ENCODE measurements at places on chromosomes 13 and 19. TPM values are rescaled to one million over a fixed set of nuclear protein-coding genes. Genes with fewer than 3 reads are reported as not detected.

AKAP8L gene
- total RNA-seq: 57.1 TPM

VAV1 gene
- 4.7 TPM for total RNA-seq

ANKRD24 gene
- 0.79 TPM for total RNA-seq

MIA gene
- total RNA-seq: 8.8 TPM

CCDC70 gene
- not detected for total RNA-seq

KANK2 gene
- 62.5 TPM for total RNA-seq

ZNF285 gene
- 2.8 TPM for total RNA-seq

NEK3 gene
- total RNA-seq: 10.6 TPM

IFNL1 gene
- not detected for total RNA-seq

KASH5 gene
- total RNA-seq: not detected

KDELR1 gene
- total RNA-seq: 46.5 TPM

FAM83E gene
- total RNA-seq: 2.0 TPM

ZNF528 gene
- 18.2 TPM for total RNA-seq

CEACAM8 gene
- total RNA-seq: 4.8 TPM

SULT2B1 gene
- total RNA-seq: 16.2 TPM

SLAIN1 gene
- 7.4 TPM for total RNA-seq

KLK12 gene
- total RNA-seq: 0.69 TPM

CBLC gene
- 12.5 TPM for total RNA-seq

RASAL3 gene
- 0.99 TPM for total RNA-seq

PEAK3 gene
- total RNA-seq: 0.20 TPM

Data from skin of body (tissue), 3 donors.